ENCODE measurements at places on chromosomes 13 and 19.

GRCh38 chr13:55516610-55517009 lies 1624.1 kb upstream of the PRR20A start:
- no peak for DNase-seq

DNA sequence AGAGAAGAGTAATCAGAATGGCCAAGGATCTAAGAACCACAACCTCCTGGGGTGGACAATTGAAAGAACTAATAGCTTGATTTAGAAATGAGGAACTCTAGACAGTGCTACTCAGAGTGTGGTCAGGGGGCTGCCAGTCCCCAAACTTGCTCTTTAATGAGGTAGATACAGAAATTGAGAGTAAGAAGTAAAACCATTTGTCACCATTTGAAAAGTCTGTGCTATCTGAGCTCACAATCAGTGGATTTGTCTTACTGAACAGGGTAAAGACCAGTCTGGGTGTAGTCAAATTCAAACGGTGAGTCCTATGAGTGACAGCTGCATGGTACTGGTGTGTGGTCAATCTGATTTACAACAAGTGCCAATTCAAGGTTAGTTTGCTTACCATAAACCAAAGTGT lies 118.9 kb downstream of the KL start:
- no peak for DNase-seq

DNA sequence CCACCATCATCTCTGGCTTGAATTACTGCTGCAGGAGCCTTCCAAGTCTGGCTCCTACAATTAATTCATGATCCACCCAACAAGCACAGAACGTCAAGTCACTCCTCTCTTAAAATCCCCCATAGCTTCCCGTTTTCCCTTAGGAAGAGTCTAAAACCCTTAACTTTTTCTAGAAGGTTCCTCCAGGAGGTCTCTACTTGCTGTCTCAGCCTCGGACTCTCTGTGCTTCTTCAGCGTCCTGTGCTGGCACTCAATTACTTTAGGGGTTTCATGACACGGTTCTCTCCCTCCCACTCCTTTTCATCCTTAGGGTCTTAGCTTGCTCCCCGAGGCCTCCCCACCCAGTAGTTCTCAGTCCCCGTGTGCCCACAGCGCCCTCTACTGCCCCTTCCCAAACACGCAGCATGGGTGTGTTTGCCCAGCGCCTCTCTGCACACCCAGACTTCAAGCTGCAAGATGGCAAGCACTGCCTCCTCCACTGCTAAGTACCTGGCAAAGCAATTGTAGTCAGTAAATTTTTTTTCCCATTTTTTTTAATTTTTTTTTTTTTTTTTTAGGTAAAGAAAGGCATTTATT lies 25.8 kb upstream of the MAP3K10 start:
- DNase-seq = no peak

DNA sequence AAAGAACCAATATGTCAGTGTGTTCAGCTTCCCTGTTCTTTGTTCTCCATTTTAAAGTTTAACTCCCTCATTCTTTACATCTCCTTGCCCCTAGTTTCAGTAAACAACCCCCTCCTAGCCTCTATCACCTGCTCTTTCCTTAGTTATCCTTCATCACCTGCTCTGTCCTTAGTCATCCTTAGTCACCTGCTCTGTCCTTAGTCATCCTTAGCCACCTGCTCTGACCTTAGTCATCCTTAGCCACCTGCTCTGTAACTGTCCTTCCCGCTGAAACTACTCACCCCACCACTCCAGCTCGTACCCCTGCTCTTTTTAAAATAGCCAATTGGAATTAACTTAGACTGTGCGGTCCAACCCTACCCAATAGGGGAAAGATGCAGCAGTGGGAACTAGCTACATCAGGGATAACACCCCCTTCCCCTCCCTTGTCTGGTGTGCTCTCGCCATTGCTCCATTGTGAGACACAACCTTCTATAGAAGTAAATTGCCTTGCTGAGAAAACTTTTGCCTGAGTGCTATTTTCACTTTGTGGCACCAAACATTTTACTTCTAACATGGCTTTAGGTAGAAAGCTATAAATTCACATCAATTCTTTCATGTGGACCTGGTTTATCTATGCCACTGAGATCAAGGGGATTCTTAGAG lies 16.2 kb downstream of the EDNRB start:
- DNase-seq = no peak

GRCh38 chr19:29804493-29804892 lies 7.3 kb upstream of the CCNE1 start:
- no peak for DNase-seq

GRCh38 chr19:31611046-31611877 lies 262.0 kb upstream of the TSHZ3 start:
- DNase-seq = no peak

DNA sequence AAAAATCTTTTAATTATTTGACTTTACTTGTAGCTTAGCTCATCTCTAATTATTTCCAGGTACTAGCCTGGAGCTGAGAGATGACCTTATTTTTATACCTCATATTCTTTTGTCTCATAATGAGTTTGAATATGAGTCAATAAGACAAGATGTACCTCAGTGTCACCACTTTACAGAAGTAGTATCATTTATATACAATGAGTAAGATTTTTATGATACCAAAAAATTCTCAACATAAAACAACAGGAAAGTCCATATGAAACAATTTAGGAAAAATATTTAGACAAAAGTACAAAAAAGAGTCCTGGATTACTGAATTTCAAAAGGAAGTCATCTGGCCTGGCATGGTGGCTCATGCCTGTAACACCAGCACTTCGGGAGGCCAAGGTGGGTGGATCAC lies 21.4 kb upstream of the USP12 start:
- no peak for DNase-seq

- DNase-seq = no peak
Observed at GRCh38 chr19:1354970-1355567, 28.6 kb upstream of the NDUFS7 start.

DNA sequence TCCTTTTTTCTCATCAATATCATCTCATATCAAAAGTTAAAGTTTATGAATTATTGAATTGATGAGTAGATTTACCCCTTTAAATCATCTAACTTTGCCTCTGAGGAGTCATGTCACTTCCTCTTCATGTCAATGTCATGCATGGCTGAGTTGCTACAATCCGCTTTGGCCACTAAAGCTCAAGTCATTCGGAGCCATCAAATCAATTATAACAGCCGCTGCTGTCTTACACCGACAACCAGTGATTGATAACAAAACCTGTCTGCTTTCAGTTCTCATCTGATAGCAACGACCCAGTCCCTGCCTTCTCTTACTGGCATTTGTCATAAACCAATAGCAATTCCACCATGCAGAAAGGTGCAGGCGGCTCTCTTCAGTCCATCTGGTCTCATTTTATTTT lies 429.3 kb downstream of the DIAPH3 start:
- no peak for DNase-seq

Measured in NCI-H526 treated with DMSO at 0.1 percent for 48 hours (cell line).